ENCODE measurements at places on chromosomes 1 and 21. TPM values are rescaled to one million over a fixed set of nuclear protein-coding genes. Genes with fewer than 3 reads are reported as not detected.

The MPZ gene
- total RNA-seq: 2.8 TPM

The C21orf58 gene
- 0.81 TPM for total RNA-seq

The EPS8L3 gene
- total RNA-seq: 1.1 TPM

The DCST1 gene
- total RNA-seq: not detected

DNA sequence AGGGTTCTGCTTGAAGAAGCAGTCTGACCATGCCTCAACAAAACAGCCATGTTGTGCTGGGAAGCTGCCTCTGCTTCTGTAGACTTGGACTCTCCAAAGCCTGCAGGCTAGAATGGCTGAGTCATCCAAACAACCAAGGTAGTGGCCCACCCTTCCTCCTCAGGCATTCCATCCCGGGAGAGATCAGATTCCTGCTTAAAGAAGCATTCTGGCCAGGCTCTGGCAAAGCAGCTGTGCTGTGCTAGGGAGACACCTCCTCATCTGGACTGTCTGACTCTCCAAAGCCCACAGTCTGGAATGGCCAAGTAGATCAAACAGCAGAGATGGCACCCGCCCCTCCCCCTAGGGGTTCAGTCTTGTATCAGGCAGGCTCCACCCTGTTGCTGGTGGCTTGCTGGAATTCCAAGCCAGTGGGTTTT, 38.3 kb upstream of the F3 start:
- DNase-seq: no peak

DNA sequence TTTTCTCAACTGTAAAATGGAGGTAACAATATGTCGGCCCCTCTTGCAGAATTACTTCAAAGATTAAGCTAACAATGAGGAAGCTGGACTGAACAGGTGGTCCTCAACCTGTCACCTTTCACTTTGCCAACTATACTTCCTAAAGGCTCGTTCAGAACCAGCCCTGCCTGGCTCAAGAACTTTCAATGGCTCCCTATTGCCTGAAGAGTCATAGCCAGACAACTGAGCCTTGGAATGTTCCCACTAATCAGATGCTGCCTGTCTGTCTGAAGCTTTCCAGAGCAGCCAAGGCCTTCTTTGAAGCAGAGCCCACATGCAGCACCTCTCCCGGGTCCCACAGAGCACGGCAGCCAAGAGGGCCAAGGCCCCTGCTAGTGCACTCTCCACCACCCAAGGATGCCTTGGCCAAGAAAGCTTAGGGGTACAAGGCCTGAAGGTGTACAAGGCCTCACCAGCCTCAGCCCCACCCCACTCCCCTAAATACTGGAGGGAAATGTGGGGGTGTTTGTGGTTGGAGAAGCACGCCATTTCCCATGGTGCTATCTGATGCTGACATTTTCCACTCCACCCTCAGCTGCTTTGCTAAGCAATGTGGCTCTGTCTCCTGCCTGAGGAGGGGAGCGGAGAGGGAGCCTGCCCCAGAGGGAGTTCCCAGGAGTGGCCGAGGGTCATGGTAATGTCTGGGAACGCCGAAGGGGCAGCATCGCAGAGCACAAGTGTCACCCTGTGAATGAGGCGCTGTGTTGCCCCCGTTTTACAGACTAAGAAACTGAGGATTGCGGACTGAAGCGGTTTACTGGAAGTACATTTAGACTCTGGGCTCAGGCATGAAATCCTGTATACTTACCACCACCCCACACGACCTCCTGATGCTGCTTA, 8.2 kb upstream of the LAPTM5 start:
- DNase-seq: no peak

DNA sequence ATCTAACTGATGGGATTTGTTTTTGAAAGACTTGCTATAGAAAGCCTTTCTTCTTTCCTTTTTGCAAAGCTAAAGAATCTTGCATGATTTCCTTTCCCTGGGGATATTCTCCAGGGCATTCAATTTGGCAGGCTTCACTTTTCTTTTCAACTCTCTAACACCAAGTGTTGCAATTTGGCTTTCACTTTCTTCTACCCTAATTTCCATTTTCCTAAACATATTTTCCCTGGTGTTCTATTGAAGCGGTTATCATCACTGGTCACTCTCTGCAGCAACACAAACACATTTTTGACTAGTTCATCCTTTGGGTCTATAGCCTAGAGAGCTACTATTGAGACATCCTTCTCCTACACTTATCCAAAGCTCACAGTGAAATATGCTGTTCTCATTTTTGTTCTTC, 424.5 kb downstream of the NEGR1 start:
- no peak for DNase-seq

- DNase-seq: no peak
Observed at GRCh38 chr1:94273111-94273510, 35.7 kb upstream of the ARHGAP29 start.

DNA sequence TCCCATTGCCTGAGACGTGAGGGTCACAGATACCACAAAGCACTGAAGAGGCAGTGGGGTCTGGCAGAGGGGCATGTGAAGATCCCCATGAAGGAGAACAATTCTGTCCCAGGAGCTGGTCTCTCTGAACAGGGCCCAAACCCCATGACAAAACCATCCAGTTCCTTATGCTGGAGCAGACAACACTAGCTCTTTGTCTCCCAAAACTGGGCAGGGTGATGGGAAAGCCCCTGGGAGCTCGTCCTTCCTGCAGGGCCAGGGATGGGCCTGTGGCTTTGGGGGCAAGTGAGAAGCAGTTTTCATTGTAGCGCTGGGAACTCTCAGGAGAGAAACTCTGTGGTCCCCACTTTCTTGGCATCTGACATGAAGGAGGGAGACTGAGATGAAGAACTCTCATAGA, 8.8 kb downstream of the ETV3L start:
- DNase-seq: no peak

GRCh38 chr1:210397252-210397651, 68.5 kb downstream of the HHAT start:
- no peak for DNase-seq

DNA sequence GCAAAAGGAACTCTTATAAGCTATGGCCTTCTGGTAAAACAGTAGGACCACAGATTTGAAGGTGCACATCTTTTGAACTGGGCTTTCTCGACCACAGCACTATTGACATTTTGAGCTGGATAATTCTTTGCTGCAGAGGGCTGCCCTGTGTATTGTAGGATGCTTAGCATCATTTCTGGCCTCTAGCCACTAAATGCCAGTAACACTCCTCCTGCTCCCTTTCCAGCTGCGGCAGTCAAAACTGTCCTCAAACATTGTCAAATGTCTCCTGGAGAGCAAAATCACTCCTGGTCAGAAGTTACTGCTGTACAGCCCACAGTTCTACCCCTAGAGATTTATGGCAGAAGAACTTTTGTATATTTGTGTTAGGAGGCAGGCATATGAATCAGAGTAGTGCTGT, 836.7 kb downstream of the PLA2G4A start:
- DNase-seq: no peak

The RBM11 gene
- 0.49 TPM for total RNA-seq

The S100A7A gene
- total RNA-seq: not detected

GRCh38 chr1:209612646-209613399, 29.3 kb downstream of the CAMK1G start:
- DNase-seq: no peak

- no peak for DNase-seq
Observed at GRCh38 chr1:221711063-221711577, 30.8 kb downstream of the DUSP10 start.

The FCGR1A gene
- 37.1 TPM for total RNA-seq

DNA sequence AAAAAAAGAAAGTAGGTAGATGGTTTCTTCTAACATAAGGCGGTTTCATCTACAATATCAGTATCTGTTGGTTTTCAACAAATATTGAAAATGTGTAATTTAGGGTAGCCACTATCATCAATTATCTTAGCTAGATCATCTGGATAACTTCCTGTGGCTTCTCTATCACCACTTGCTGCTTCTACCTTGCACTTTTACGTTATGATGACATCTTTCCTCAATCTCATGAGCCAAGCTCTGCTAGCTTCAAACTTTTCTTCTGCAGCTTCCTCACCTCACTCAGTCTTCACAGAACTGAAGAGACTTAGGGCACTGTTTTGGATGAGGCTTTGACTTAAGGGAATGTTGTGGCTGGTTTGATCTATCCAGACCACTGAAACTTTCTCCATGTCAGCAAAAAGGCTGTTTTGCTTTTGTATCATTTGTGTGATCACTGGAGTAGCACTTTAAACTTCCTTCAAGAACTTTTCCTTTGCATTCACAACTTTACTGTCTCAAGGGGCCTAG, 144.9 kb upstream of the HP1BP3 start:
- DNase-seq: no peak

GRCh38 chr1:118914379-118915161, 73.6 kb downstream of the TBX15 start:
- no peak for DNase-seq

The CENPF gene
- 1.8 TPM for total RNA-seq

DNA sequence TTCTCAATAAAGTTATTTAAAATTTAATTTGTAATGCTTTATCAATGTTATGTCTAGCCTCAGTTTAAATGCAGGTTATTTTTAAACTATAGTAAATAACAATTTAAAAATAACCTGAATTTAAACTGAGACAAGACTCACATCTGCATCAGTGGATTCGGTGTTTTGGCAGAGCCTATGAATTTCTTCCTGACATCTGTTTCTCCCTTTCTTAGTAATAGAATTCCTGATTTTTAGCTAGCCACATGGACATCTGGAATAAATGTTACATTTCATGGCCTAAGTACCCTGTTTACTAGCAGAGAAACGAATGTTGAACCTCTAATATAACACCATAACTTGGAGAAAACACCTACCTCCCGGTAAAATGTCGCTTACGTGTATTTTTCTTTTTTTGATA, 1141.6 kb upstream of the ADGRL2 start:
- DNase-seq: no peak

- DNase-seq: no peak
Observed at GRCh38 chr21:25895565-25896205, 160.9 kb downstream of the GABPA start.

DNA sequence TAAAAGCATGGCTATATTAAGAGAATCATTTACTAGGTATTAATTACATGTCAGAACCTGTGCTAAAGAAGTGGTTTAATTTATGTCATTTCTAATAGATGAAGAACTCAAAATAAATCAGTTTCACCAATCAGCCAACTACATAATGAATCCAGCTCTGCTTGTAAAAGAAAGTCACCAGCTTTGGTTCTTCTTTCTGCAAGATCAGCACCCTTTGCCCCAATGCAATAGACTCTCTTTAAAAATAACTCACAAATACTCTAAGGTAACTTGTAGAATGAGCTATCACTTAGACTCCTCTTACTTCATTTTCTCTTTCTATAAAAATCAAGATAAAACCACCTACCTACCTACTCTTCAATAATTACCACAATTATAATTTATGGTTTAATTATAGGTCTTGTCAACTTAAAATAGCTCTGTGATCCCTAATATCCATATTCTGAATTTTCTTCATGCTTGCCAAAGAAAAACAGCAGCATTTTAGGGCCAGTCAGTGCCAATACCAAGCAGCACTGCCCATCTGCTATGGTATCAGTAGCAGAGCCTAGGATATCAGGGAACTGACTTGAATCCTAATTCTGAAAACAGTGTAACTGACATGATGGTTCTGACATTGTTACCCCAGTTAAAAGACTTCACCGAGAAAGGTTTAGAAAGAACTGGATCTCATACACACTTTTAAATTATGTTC, 11.3 kb downstream of the SLC19A2 start:
- no peak for DNase-seq

- DNase-seq: no peak
Observed at GRCh38 chr1:61198554-61198953, 116.2 kb downstream of the NFIA start.

GRCh38 chr1:85024736-85025135, 23.6 kb downstream of the MCOLN3 start:
- DNase-seq: no peak

The MTARC1 gene
- total RNA-seq: 3.7 TPM

GRCh38 chr1:48203287-48203900, 19.1 kb upstream of the SLC5A9 start:
- no peak for DNase-seq

- no peak for DNase-seq
Observed at GRCh38 chr1:35559317-35559944, 1.8 kb downstream of the NCDN start.

- no peak for DNase-seq
Observed at GRCh38 chr1:29575826-29576225, 339.5 kb downstream of the PTPRU start.

The ATAD3C gene
- 0.27 TPM for total RNA-seq

DNA sequence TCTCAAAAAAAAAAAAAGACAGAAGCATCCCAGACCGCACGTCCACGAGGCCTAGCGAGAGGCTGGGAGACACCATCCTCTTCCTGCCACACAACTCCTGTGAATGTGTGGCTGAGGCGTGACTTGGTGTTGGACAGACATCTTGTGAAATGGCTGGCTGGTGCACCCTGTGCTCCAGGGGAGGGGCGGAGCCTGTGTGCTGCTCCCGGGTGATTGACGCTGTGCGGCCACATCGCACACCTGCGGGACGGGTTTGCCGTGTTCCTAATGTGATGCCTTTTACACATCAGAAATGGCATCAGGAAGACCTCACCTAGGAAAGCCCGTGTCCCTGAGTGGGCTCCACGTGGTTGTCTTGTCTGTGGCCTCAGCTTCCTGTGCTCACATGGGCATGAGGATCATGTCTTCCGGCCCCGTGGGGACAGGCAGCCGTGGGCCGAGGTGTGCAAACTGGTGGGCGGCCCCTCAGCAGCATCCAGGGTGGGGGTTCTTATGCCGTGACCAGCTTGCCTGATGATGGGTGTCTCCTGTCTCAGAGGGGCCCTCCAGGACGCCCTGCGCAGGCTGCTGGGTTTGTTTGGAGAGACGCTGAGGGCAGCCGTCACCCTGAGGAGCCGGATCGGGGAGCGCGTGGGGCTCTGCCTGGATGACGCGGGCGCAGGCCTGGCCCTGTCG, 64.4 kb downstream of the PCNT start:
- no peak for DNase-seq

GRCh38 chr1:10253755-10254154, 43.4 kb downstream of the KIF1B start:
- DNase-seq: peak; percentile 11

GRCh38 chr1:29338908-29339575, 102.7 kb downstream of the PTPRU start:
- DNase-seq: no peak

GRCh38 chr1:117653195-117653594, 47.3 kb downstream of the TENT5C start:
- no peak for DNase-seq

The GREM2 gene
- total RNA-seq: 1.6 TPM

DNA sequence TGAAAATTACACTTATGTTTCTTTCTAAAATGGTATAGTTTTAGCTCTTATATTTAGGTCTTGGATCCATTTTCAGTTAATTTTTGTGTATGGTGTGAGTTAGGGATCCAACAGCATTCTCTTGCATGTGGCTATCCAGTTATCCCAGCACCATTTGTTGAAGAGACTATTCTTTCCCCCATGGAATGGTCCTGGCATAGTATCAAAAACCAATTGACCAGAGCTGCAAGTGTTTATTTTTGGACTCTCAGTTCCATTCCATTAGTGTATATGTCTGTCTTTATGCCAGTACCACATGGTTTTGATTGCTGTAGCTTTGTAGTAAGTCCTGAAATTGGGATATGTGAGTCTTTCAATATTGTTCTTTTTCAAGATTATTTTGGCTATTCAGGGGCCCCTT, 14.3 kb downstream of the TTLL10 start:
- DNase-seq: no peak

Data from thoracic aorta (tissue), 2 donors.